Esophagus squamous epithelium (tissue), 5 donors: ENCODE measurements at places on chromosomes 6 and 20. TPM values are rescaled to one million over a fixed set of nuclear protein-coding genes. Genes with fewer than 3 reads are reported as not detected.

- no peak for DNase-seq
Measured at GRCh38 chr6:13471184-13471583, 16.2 kb downstream of the GFOD1 start.

Gene BANF2
- total RNA-seq, result not detected

- no peak for DNase-seq
Measured at GRCh38 chr20:32112841-32113240, 3.3 kb downstream of the TM9SF4 start.

Gene PPIL6
- total RNA-seq, result 2.0 TPM

Gene SLPI
- 983 TPM for total RNA-seq

- no peak for DNase-seq
Measured at GRCh38 chr20:20401991-20402390, 34.1 kb downstream of the INSM1 start.

Gene DEFB132
- not detected for total RNA-seq

DNA sequence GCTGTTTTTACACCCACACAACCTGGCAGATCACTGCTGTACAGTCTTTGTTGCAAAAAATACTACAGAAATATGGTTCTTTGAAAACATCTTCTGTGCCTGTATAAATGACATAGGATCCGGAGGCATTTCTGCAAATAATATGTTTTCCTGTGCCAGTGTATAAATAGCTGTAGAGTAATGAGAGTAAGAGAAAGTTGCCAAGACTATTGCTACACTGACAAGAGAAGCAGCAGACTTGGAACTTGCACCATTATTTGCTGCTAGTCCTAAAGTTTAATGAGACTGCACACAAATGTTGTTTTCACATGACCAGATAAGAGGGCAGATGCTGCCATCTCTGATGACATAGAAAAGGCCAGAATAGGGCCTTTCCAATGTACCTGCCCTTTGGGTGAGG is 50.0 kb upstream of the DTNBP1 start:
- DNase-seq, result no peak
